ENCODE measurements at places on chromosomes 3 and 15.

- no peak for DNase-seq
Measured at GRCh38 chr3:53083521-53083920, 37.6 kb upstream of the SFMBT1 start.

- DNase-seq, result no peak
Measured at GRCh38 chr3:106610362-106610959, 741.6 kb upstream of the CBLB start.

DNA sequence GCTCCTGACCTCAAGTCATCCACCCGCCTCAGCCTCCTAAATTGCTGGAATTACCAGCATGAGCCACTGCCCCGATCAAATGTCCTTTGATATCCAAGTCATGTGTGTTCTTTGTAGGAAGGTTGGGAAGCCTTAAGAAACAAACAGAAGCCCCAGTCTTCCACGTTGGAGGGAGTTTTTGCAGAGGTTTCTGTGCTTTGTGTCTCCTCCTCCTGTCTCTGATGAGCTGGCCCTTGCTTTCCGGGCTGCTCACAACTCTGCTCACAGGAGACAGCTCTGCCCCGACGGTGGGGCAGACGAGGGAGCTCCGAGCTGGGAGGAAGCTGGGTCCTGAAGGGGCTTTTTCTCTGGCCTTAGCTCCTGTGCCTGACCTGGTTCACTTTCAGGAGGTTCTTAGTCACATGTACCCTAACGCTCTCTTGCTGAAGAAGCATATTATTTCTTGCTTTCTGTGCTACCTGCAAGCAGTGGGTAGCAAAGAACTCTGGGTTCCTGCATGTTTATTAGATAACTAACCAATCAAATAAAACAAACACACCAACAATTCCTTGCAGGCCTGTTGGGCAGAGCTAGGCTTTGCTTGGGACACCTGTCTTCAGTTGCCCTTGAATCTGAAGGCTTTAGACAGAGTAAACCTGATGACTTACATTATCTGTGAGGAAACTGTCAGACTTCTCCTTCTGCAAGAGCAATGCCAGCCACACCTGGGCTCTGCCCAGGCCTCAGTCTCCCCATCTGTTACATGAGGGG lies 52.6 kb upstream of the SMAD6 start:
- no peak for DNase-seq

DNA sequence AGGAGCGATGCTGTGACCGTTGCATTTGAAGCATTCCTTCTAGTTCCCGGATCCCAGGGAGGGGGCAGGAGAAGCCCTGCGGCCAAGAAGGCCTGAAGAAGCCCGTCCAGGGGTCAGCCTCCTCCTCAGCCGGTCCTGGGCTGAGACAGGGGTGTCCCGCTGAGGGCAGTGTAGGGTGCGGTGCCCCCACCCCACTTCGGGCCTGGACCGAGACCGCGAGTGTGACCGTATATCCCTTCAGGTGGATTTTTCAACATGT lies 2.8 kb downstream of the OCA2 start:
- DNase-seq, result no peak

- no peak for DNase-seq
Measured at GRCh38 chr3:115248274-115248673, 101.2 kb upstream of the ZBTB20 start.

- DNase-seq, result peak; percentile 23
Measured at GRCh38 chr3:184368586-184369183, 7.2 kb downstream of the POLR2H start.

- DNase-seq, result no peak
Measured at GRCh38 chr3:79172241-79172640, 595.6 kb downstream of the ROBO1 start.

DNA sequence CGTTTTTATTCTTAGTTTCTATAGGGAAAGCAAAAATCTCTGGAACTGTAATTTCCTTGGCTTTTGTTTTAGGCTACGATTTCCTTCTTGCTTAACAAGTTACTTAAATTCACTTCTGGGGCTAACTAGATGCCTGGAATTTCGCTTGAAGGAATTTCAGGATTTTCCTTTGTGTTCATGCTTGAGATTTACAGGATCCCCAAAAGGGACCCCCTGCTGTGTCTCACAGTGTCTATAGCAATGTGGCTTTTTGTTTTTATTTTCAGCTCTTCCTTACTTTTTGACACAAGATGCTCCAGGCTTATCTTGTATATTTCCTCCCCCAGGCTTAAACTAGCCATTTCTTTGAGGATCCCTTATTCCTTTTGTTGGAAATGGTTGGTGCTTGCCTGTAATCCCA lies 95.5 kb upstream of the DPPA4 start:
- DNase-seq, result no peak

GRCh38 chr3:28268989-28269388 lies 27.6 kb downstream of the CMC1 start:
- no peak for DNase-seq

GRCh38 chr15:71056111-71056510 lies 59.2 kb upstream of the THSD4 start:
- DNase-seq, result no peak

- DNase-seq, result no peak
Measured at GRCh38 chr15:69385831-69386230, 28.3 kb upstream of the KIF23 start.

- no peak for DNase-seq
Measured at GRCh38 chr3:38164643-38164951, 740 bp upstream of the OXSR1 start.

DNA sequence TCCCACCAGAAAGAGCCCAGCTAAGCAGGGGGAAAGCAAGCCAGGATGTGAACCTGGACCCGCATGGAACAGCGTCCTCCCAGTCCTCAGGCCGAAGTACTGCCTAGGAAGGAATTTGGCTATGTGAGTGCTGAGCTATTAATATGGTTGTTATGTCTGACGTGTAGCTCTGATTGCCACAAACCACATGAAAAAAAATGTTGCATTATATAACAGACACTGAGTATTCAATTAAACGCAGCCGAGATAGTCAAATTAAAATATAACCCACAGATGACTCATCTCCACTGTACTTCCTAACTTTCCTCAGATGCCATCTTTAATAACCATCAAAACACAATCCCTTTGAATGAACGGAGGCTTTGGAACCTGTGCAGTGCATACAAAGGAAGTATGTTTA lies 111.1 kb downstream of the GABRB3 start:
- DNase-seq, result peak; percentile 17

- no peak for DNase-seq
Measured at GRCh38 chr3:95029644-95030043, 966.8 kb downstream of the NSUN3 start.

GRCh38 chr15:63018639-63019038 lies 23.9 kb upstream of the TPM1 start:
- peak; percentile 47 for DNase-seq

- peak; percentile 61 for DNase-seq
Measured at GRCh38 chr15:78374436-78375393, 34.6 kb downstream of the CRABP1 start.

GRCh38 chr3:179695672-179696313 lies 43.0 kb downstream of the USP13 start:
- DNase-seq, result no peak

GRCh38 chr3:32245200-32245599 lies 6.7 kb downstream of the CMTM8 start:
- DNase-seq, result no peak

DNA sequence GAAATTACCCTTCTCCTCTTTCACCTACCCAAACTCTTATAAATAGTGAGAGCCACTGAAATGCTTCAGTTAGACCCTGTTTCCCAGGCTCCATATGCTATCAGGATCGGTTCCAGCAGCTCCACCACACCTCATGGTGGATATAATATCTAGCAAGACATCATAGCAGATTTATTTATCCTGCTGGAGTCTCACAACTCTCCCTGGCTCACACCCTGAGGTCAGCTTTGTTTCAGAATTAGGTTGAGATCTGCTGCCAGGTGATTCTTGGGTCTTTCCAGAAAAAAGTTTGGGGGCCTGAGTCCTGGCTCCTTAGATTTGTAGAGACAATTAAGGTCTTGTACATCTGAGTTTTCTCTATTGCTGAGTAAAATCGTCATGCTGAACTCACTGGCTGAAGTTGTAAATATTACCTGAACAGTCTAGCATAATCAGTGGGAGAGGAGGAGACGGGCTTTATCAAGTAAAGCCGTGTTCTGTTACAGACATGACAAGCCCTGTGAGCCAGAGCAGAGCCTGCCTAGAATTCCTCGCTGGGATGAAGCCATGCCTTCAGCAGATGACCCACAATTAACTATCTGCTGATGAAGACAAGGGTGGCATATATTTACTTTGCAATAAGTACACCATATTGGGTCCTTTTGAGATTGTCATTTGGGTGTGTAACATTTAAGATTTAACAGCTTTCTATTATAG lies 131.6 kb downstream of the STAC start:
- no peak for DNase-seq

- DNase-seq, result no peak
Measured at GRCh38 chr3:183212096-183212495, 41.0 kb upstream of the B3GNT5 start.

- peak; percentile 70 for DNase-seq
Measured at GRCh38 chr3:153277029-153277428, 115.0 kb downstream of the RAP2B start.

GRCh38 chr3:158569794-158570193 lies 1.2 kb upstream of the MLF1 start:
- DNase-seq, result no peak

DNA sequence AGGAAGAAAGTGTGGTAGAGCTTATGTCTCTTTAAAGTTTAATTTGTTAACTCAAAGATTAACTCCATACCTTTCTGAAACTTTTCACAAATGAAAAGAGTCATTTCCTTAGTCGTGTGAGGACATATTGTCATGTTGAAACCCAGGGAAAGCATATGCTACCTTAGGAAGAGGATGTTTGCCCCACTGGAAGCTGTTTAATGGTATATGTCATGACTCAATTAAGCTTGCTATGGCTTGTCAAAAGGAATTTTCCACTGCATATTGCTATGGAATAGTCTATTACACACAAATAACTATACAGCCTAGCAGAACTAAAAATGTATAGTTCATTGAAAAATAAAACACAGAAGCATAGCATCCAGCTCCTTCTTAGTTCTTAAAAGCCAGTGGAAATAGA lies 69.9 kb downstream of the NSUN3 start:
- no peak for DNase-seq

- peak; percentile 43 for DNase-seq
Measured at GRCh38 chr3:42096796-42097565, 5.8 kb downstream of the TRAK1 start.

All from kidney tubule cell (primary cell).